ENCODE measurements at places on chromosomes 16 and 17. TPM values are rescaled to one million over a fixed set of nuclear protein-coding genes. Genes with fewer than 3 reads are reported as not detected.
A peak's percentile ranks its signal among the peaks of the same experiment; 100 is the strongest.

GRCh38 chr17:17144061-17144460, 62.1 kb downstream of the PLD6 start:
- H3K27ac ChIP-seq: no peak overlapping the region
- H3K36me3 ChIP-seq: peaks cover 82% of the 10 kb centered on the region
- no peak overlapping the region for H3K4me3 ChIP-seq
- no peaks in the 10 kb centered on the region for H3K27me3 ChIP-seq

DNA sequence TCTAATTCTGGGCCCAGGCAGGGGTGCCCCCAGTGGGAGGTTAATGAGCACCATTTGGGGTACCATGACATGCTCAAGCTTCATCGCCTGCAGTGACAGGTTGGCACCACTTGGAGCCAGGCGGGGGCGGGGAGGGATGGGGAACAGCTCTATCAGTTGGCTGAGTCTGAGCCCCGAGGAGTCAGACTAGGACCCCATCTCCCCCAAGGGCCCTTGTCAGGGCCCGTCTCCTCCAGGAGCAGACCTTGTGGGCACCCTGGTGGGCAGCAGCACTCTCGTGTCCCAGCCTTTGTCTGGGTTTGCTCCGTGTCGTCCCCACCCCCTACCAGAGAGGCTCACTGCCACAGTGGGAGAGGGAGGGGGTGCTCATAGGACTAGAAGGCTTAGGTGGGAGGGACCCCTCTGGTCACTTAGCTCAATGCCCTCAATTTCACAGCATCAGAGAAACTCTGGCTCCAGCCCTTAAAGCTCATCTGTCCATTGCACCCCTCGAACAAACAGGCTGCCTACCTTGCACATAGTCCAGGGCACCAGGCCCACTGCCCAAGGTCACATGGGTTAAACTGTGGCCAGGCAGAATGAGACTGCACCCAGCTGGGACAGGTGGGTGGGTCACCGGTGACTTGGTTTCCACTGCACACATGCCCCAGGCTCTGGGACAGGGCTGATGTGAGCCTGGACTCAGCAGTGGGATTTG, 4.1 kb downstream of the PPP1R9B start:
- DNase-seq: no peak
- no peaks in the 10 kb centered on the region for H3K27me3 ChIP-seq

DNA sequence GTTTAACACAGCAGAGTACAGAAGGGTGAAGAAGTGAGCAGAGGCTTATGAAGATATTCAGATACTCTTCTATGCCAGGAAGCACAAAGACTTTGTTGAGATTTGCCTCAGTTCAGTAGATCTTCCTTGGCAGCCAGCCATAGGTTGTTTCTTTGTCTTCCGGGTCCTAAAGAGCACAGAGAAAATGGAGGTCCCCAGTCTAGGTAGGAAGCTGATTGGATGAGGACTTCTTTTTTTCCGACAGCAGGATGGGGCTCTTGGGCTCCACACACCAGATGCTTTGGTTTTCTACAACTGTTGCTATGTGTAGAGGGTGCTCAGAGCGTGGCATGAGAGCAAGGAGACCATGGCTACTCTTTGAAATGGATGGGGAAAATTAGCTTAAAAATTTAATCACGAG, 8.3 kb upstream of the CDC6 start:
- H3K36me3 ChIP-seq: peaks cover 68% of the 10 kb centered on the region
- H3K27me3 ChIP-seq: no peaks in the 10 kb centered on the region
- H3K27ac ChIP-seq: no peak overlapping the region

GRCh38 chr16:88912556-88912955, 46.1 kb upstream of the PABPN1L start:
- peaks cover 5% of the 10 kb centered on the region for H3K4me1 ChIP-seq
- H3K27ac ChIP-seq: no peak overlapping the region
- H3K36me3 ChIP-seq: no peaks in the 10 kb centered on the region
- no peak for DNase-seq
- no peak overlapping the region for H3K4me3 ChIP-seq

The NDRG4 gene
- 139 TPM for polyA plus RNA-seq

The HSD11B2 gene
- polyA plus RNA-seq: 3.5 TPM

- H3K27ac ChIP-seq: no peak overlapping the region
- H3K36me3 ChIP-seq: no peaks in the 10 kb centered on the region
These were observed 4.7 kb upstream of the SMTNL2 start for GRCh38 chr17:4579678-4580077.

- H3K4me1 ChIP-seq: no peaks in the 10 kb centered on the region
- no peaks in the 10 kb centered on the region for H3K27me3 ChIP-seq
- DNase-seq: no peak
- no peak overlapping the region for H3K4me3 ChIP-seq
- H3K36me3 ChIP-seq: no peaks in the 10 kb centered on the region
These were observed 58.5 kb downstream of the LMF1 start for GRCh38 chr16:912322-912683.

DNA sequence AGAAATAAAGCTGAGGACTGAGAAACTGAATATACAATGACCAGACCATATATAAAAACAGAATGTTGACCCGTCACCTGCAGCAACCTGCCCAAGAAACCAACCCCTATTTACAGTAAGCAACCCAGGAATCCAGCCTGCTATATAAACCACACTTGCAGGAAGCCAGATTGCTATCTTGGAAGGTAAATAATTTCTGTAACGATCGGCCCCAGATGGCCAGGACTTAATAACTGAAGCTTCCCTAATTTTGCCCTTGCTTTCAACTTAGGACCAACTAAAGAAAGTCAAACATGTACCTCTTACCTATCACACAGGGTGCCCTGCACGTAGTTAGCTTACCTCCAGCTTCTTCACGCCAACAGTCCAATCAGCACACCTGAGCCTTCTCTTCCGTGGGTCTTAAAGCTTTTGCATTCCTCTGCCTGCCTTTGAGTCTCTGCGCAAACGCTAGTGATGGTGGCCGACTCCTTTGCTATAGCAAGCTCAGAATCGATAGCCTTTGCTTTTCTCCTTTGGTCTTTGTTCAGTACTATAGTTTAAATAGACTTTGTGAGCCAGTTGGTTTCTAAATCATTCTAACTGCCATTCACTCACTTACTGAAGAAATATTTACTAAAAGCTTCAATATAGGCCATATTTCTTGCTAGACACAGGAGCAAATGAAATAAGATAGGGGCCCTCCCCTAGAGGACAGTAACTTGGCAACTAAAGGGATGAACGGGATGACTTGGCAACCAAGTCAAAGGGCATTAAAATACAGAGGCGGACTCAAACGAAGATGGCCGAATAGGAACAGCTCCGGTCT, 31.3 kb downstream of the MPHOSPH6 start:
- no peaks in the 10 kb centered on the region for H3K27me3 ChIP-seq
- H3K36me3 ChIP-seq: no peaks in the 10 kb centered on the region
- H3K4me3 ChIP-seq: no peak overlapping the region

DNA sequence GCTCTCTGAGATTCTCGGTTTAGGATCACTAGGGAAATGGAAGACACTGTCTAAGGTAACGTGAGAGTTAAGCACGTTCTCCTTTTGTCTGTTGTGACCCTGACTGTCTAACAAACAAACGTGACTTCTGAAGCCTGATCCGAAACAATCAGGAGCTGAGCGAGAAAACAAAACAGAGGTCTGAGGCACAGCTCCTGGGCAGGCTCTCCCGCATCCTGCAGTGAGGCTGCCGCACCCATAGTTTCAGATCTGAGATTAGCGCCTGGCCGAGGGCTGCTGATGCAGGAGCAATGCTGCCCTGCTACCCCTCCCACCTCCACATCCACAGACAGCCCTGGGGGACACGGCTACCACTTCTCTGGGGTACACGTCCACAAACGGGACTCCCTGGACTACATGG, 46.7 kb downstream of the RNF157 start:
- H3K27ac ChIP-seq: no peak overlapping the region
- no peaks in the 10 kb centered on the region for H3K4me1 ChIP-seq
- H3K4me3 ChIP-seq: no peak overlapping the region
- H3K36me3 ChIP-seq: no peaks in the 10 kb centered on the region

DNA sequence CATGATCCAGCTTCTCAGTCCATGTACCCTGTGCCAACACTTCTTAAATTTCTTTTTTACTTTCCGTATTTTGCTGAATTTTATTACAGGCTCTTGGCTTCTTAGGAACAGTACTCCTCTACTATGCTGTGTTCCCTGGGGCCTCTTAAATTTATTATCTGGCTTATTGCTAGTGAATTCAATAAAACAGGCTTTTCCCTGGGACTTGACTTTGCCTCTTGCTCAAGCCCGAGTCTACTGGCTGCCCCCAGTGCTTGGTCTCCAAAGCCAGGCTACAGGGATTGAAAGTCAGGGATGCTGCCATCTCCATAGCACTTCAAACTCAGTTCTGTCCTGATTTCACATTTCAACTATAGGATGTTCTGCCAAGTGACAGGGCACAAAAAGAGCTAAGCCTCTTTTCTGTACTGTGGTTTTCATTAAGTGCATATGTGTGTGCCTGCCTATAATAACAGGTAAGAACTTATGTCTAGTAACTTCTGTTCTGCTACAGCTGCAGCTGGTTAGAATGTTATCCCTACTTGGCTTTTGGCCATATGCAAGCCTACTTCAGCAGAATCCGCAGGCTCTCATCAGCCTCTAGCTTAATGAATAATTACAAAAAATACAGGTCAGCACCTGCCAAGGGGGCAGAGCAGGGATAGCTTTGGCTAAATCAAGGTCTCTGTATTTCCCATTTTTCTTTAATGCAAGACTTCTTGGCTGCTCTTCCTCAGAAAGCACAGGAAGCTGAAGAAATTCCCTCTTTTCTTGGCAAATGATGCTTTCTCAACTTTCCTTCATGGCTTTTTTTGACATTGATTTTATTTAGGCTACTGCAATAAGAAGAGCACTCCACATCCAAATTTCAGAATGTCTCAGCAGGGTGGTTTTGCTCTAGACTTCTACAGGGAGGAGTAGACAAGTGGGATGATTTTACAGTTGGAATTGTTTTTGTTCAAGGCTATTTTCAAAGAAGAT, 8.2 kb downstream of the FAM20A start:
- no peaks in the 10 kb centered on the region for H3K36me3 ChIP-seq
- H3K27me3 ChIP-seq: no peaks in the 10 kb centered on the region
- peaks cover 10% of the 10 kb centered on the region for H3K4me1 ChIP-seq
- no peak for DNase-seq

DNA sequence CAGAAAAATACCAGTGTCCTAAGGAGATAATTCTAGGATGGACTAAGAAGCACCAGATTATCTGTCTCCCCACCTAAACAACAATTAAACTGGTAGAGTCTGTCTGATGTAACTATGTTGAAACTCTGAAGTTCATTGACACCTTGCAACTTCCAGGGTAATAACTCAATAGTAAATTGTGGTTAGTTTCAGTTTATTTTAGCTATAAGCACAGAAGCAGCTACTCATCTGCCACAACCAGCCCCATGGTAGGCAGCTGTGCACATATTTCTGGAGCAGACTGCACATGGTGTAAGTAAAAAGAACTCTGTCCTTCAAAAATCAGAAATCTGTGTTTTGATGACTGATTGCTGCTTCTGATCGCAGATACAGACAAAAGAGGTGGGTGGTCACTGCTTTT, 852.1 kb downstream of the CDH11 start:
- DNase-seq: no peak
- no peaks in the 10 kb centered on the region for H3K27me3 ChIP-seq
- H3K4me1 ChIP-seq: no peaks in the 10 kb centered on the region
- H3K27ac ChIP-seq: no peak overlapping the region
- H3K36me3 ChIP-seq: no peaks in the 10 kb centered on the region
- no peak overlapping the region for H3K4me3 ChIP-seq

The SPN gene
- polyA plus RNA-seq: 3.1 TPM

DNA sequence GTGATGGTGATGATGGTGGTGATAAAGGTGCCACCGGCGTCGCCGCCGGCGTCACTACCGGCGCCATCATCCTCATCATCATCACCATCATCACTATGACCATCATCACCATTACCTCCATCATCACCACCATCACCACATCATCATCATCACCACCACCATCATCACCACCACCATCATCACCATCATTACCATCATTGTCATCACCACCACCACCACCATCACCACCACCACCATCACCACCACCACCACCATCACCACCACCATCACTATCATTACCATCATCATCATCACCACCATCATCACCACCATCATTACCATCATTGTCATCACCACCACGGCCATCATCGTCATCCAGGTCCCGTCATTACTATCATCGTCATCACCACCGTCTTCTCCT, 179.7 kb downstream of the NPIPB11 start:
- H3K27me3 ChIP-seq: no peaks in the 10 kb centered on the region
- H3K27ac ChIP-seq: no peak overlapping the region
- no peak overlapping the region for H3K4me3 ChIP-seq
- DNase-seq: no peak
- H3K4me1 ChIP-seq: no peaks in the 10 kb centered on the region

The KRTAP16-1 gene
- not detected for polyA plus RNA-seq

GRCh38 chr16:74578433-74578832, 28.5 kb downstream of the GLG1 start:
- DNase-seq: no peak
- H3K4me1 ChIP-seq: peaks cover 28% of the 10 kb centered on the region
- no peak overlapping the region for H3K27ac ChIP-seq
- no peaks in the 10 kb centered on the region for H3K36me3 ChIP-seq
- no peaks in the 10 kb centered on the region for H3K27me3 ChIP-seq

The WBP2 gene
- 258 TPM for polyA plus RNA-seq

DNA sequence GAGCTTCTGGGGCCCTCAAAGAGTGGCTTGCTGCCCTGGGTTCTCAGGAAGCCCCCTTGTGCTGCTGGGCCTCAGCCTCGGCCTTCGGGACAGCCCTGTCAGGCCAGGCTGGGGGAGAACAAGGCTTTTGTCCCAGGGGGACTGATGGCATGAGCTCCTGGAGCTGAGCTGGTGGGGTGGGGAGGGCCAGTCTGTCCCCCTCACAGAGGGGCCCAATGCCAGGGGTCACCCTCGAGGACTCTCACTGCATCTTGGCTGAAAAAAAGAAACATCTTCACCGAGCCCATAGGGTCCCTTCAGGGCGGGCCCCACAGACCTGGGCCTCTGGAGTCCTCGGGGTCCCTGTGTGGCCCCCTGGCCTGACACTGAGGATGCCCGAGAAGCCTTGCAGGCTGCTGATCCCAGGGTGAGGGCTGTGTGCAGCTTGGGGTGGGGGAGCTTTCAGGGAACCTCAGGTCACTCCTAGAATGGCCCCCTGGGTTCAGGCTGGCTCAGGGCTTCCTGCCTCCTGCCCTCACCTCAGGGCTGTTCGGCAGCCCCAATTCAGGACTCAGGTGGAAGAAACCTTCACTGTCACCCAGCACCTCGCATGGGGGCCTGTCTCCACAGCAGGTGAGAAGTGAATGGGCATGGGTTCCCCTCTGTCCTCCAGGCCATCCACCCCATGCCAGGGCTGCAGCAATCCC, 90.5 kb downstream of the TNFRSF13B start:
- H3K36me3 ChIP-seq: no peaks in the 10 kb centered on the region
- no peak for DNase-seq
- no peaks in the 10 kb centered on the region for H3K4me1 ChIP-seq

DNA sequence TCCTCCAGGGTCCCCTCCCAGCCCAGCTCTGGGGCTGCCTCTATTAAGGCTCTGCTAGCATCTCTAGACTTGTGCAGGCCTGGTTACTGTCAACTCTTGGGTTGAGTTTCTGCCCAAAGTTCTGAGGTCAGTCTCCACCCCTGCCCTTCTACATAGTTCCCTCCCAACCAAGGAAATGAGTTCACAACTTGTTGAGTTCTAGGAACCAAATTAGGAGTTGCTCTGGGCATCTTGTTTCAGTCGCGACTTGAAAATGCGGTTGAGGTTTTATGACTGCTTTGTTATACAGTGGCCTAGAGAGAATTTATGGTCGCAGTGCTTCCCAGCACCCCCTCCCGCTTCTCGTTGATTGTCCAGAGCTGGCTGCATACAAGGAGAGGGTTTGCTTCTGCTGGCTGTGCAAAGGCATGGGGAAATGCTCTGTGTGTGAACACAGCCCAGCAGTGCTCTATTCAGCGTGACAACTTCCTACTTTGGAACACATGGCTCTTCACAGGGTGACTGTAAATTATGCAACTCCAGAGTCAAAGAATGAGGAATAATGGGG, 20.2 kb downstream of the GNAO1 start:
- H3K36me3 ChIP-seq: no peaks in the 10 kb centered on the region
- H3K4me3 ChIP-seq: no peak overlapping the region
- H3K27ac ChIP-seq: peak overlapping the region; percentile 40
- H3K4me1 ChIP-seq: no peaks in the 10 kb centered on the region
